Lung microvascular endothelial cell (primary cell): ENCODE measurements at places on chromosomes 1 and 21. TPM values are rescaled to one million over a fixed set of nuclear protein-coding genes. Genes with fewer than 3 reads are reported as not detected.

The OR2AK2 gene
- not detected in 2 replicates for total RNA-seq

GRCh38 chr1:15157524-15158399 is 4.2 kb downstream of the TMEM51 start:
- DNase-seq, result no peak

The CELA2A gene
- not detected in 2 replicates for total RNA-seq

The CALML6 gene
- not detected in 2 replicates for total RNA-seq

The KMO gene
- total RNA-seq, result not detected in 2 replicates

The RHD gene
- total RNA-seq, result 0.20 and 0.44 TPM in 2 replicates

GRCh38 chr1:202848191-202848542 is 37.4 kb downstream of the PCAT6 start:
- DNase-seq, result no peak

The HIVEP3 gene
- total RNA-seq, result 0.87 and 1.8 TPM in 2 replicates

GRCh38 chr1:78688697-78689096 is 39.1 kb downstream of the IFI44 start:
- DNase-seq, result peak; percentile 5

- no peak for DNase-seq
Observed at GRCh38 chr1:25858494-25858893, 763 bp downstream of the AUNIP start.

The GLIS1 gene
- not detected in 2 replicates for total RNA-seq

GRCh38 chr1:216119600-216119999 is 303.6 kb downstream of the USH2A start:
- peak; percentile 0 for DNase-seq

DNA sequence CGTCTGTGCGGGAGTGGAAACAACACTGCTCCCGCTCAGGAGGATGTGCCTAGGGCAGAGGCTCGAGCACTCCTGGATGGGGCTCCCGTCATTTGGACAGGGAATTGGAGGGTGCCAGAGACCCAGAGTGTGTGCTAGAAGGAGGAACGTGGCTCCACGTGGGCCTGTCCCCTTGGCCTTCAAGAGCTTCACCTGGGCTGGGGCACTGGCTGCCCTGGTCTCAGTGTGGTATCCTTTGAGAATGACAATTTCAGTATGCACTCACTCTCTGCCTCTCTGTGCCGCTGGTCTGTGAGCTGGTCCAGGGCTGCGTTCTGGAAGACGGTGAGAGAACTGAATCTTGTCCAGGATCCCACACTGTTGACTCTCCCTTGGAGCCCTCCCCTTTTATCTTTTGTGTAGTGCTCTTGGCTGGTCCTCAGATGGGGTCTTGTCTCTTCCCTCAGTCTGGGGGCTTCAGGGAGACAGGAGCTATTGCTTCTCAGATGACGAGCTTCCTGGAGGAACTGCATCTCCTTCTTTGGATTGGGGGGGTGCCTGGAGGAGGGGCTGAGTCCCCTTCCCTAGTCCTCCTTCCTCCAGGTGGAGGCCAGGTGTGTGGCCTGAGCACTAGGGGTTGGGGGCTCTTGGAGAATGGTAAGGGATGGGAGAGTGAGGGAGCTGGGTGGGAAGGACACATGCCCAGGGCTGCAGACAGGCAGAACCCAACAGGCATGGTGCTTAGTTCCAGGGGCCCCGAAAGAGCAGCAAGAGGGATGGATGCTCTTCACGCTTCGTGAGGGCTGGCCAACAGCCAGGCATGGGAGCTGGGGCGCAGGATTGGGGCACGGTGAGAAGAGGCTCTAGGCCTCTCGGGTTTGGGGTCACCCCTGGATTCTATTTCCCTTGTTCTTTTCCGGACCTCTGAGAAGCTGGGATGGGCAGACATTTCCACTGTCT is 14.8 kb upstream of the ETV3L start:
- DNase-seq, result no peak

GRCh38 chr1:4624141-4624715 is 30.2 kb upstream of the AJAP1 start:
- DNase-seq, result no peak

DNA sequence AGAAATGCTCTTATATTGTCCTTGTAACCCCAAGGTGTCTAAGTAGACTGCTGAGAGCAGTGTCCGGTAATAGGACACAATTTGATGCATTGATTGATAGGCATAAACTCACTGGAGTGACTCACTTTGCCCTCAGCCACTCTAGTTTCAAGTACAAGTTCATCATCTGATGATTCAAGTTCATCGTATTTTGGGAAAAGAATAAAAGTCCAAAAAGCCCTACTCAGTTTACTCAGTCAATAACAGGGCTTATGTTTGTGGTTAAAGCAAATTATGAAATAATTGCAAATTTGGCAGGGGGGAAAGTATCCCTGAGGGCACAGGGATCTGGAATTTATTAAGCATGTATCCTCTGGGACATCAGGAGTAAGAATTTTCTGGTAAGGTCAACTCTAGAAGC is 7.6 kb upstream of the ATF3 start:
- no peak for DNase-seq

DNA sequence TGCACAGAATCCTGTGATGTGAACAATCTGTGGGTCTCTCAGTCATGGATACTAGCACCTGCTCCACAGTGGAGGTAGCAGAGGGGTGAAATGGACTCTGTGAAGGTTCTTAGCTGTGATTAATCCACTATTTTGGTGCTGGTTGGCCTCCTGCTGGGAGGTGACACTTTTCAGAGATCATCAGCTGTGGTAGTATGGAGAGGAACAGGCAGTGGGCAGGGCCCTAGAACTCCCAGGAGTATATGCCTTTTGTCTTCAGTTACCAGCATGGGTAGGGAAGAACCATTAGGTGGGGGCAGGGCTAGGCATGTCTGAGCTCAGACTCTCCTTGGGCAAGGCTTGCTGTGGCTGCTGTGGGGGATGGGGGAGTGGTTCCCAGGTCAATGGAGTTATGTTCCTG is 54.0 kb upstream of the KCNJ15 start:
- no peak for DNase-seq

DNA sequence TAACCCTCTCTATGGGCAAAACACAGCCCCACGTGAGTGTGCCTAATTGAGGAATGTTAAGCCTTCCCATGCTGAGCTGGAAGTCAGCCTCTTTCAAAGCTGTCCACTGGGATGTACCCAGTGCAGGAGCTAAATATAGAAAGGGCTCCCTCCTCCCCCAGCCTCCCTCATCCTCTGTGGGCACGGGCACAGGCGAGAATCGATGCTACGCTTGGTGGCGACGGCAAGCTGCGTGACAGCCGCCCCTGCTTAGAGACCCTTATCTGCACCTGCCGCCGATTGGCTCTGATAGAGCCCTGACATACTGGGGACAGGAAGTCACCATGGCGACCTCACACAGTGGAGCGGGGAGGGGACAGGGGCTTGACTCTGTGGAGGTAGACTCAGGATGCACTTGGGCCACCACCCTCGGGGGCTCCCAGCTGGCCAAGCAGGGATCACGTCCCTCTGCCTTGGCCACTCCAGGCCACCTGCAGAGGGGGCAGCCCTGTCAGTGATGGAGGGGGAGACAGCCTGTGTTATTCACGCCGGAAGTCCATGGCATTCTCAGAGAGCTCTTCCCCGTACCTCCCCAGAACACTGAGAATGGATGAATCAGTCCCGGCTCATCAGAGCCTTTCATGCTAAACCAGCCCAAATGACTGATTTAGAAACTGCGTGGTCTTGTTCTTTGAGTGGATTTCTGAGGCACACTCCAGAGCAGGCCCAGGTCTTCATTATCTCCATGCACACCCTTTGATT is 84.8 kb downstream of the KCND3 start:
- no peak for DNase-seq

GRCh38 chr21:40516335-40516734 is 330.6 kb downstream of the DSCAM start:
- DNase-seq, result no peak

The MYOG gene
- total RNA-seq, result not detected in 2 replicates

DNA sequence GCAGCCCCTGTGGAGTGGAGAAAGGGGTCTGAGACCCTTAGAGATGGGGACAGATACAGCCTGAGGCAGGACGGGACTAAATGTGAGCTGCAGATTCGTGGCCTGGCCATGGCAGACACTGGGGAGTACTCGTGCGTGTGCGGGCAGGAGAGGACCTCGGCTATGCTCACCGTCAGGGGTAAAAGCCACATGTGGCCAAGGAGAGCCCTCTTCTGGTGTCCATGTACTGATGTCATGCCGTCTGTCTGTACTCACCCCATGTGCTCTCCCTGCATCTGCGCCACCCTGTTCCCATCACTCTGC is 84.7 kb downstream of the OBSCN start:
- no peak for DNase-seq

The PGM1 gene
- 28.8 and 36.1 TPM in 2 replicates for total RNA-seq

- no peak for DNase-seq
Observed at GRCh38 chr1:42055061-42055460, 98.1 kb upstream of the GUCA2B start.

DNA sequence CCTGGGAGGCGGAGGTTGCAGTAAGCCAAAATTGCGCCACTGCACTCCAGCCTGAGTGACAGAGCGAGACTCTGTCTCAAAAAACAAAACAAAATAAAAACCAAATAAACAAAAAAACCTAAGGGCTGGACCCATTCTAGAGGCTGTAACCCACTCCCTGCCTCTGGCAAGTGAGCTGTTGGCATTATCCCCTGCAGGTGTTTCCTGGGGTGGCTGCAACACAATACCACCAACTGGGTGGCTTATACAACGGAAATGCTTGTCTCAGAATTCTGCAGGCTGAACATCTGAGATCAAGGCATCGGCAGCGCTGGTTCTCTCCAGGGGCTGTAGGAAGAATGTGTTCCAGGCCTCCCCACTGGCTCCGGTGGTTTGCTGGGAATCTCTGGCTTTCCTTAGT is 15.2 kb downstream of the LRRC38 start:
- DNase-seq, result no peak

The SAMSN1 gene
- total RNA-seq, result 0.60 and 3.7 TPM in 2 replicates
